ENCODE measurements at places on chromosomes 16 and 17.

DNA sequence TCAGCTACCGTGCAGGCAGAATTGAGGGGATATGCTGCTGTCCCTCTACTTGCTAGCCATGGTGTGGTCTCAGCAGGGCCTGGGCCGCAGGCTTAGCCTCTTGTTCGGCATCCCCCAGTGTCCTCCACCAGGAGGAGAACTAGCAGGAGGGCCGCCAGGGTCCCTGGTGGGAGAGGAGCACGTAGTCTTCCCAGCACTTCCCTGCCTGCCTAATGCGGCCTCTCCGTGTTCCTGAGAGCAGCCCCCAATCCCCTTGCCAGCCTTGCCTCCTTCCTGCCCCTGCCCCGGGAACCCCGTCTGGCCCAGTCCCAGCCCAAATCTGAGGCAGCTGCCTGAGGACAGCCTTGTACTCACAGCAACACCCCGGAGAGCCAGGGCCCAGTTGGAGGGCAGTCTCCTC lies 38.1 kb downstream of the PLD6 start:
- no peak for DNase-seq

GRCh38 chr16:14486520-14487303 lies 143.3 kb downstream of the PARN start:
- peak; percentile 88 for DNase-seq

DNA sequence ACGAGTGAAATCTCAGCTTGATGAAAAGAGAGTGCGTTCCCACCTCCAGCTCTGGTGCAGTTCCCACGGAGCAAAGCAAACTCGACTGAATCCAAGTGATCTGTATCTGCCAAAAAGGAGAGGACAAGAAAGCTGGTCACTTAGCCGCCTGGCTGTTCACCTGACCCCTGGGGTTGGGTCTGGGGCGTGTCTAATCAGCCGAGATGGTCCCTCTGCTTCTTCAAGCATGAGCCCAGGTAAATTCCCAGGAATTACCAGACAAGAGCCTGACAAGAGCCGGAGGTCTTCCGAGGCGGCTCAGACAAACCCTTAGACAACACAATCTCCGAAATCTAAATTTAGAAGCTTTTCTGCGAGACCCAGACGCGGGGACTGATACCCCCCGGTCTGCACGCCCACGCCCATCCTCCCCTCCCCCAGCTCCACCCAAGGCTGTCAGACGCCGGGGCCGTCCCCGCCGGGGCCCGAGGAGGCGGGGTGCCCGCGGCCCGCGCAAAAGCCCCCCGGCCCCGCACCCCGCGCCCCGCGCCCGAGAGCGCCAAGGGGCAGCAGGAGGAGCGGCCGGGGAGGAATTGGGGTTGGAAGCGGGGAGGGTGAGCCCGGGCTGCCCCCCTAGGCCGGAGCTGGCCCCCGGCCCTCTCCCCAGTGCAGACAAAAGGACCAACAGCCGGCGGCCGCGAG lies 674 bp downstream of the ZNF821 start:
- no peak for DNase-seq

DNA sequence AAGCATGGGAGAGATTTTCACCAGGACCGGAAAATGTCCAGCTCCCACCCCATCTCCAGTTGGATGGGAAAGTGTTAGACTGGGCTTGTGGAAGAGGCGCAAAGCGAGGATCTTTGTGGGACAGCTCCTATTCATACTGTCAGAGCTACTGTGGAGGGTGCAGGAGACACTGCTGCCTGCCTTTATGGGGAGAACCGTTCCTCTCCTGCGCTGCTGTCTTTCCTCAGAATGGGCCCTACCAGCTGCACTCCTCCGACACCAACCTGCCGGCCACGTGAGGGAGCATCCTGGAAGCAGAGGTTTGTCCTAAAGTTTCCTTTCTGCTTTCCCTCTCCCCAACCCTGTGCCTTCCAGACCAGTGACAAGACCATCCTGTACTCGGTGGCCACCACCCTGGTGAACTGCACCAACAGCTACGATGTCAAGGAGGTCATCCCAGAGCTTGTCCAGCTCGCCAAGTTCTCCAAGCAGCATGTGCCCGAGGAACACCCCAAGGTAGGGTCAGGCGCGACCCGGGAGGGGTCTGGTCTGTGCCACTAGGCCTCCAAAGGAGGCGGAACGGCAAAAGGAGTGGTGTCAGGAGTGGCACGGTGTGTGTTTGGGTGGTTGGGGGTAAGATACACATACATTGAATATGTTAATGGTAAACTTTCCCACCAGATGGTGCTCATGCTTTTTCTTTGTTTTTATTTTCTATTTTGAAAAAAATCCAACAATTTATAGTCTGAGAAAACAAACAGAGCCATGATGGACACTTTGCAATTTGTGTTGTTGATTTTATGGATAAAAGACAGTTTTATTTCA lies 23.0 kb downstream of the SLC35G3 start:
- no peak for DNase-seq

GRCh38 chr17:68518063-68518815 lies 6.0 kb downstream of the PRKAR1A start:
- DNase-seq: no peak

- no peak for DNase-seq
These were observed 140.9 kb downstream of the SHISA9 start for GRCh38 chr16:13042291-13042685.

GRCh38 chr17:71360301-71360700 lies 760.5 kb upstream of the SOX9 start:
- DNase-seq: no peak

- no peak for DNase-seq
These were observed 1.6 kb downstream of the ITGAE start for GRCh38 chr17:3799181-3799945.

DNA sequence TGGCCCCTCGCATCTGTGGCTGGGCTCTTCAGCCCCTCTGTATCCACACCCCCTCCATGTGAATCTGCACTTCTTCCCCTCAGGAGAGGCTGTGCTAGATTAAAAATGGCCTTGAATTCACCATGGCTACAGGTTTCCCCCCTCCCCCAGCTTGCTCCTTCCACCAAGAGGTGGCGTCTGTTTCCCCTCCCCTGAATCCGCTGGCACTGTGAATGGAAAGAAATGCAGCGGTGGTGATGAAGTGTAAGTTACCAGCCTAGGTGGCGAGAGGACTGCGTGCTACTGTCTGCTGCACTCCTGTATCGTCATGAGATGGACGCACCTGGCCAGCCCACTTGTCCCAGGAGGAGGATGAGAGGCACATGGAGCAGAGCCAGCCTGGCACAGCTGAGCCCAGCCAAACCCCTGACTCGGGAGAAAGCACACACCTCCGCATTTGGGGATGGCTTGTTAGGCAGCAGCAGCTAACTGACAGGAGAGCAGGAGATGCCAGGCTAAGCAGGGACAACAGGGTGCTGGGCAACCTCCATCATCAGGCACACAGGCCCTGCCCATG lies 26.2 kb downstream of the TNFRSF13B start:
- DNase-seq: no peak

DNA sequence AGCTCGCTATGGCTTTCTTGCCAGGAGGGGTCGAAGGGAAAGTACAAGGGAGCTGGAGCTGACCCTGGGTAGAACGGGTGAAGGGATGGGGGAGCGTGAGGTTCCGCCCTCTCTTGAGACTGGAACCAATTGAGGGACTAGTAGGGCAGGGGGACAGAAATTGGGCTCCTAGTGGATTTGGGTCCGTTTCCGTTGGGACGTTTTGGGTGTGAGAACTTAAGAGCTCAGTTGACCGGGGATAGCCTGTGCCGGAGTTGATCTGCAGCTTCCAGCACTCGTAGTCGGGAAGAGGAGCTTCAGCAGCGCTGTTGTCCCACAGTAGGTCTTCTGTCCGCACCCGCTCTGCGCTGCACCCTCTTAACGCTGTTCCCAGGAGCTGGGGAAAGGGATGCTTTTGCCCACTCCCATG lies 481 bp downstream of the CNTROB start:
- no peak for DNase-seq

DNA sequence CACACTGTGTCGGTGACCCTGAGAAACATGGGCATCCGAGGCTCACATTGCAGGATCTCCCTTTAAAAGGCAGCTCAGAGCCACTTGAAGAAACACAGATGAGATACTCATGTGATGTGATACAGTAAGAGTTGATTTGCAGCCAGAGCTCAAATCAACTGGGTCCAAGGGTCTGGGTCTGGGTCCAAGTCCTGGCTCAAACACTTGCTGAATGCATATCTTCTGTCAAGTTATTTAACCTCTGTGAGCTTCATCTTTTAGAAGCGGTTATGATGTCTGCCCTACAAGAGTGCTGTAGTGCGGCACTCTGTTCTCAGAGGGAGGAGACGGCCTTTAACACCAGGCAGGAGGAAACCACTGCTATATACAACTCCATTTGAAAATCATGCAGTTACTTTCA lies 6.4 kb downstream of the KRT38 start:
- no peak for DNase-seq

GRCh38 chr17:64661726-64661975 lies 456 bp downstream of the SMURF2 start:
- no peak for DNase-seq

DNA sequence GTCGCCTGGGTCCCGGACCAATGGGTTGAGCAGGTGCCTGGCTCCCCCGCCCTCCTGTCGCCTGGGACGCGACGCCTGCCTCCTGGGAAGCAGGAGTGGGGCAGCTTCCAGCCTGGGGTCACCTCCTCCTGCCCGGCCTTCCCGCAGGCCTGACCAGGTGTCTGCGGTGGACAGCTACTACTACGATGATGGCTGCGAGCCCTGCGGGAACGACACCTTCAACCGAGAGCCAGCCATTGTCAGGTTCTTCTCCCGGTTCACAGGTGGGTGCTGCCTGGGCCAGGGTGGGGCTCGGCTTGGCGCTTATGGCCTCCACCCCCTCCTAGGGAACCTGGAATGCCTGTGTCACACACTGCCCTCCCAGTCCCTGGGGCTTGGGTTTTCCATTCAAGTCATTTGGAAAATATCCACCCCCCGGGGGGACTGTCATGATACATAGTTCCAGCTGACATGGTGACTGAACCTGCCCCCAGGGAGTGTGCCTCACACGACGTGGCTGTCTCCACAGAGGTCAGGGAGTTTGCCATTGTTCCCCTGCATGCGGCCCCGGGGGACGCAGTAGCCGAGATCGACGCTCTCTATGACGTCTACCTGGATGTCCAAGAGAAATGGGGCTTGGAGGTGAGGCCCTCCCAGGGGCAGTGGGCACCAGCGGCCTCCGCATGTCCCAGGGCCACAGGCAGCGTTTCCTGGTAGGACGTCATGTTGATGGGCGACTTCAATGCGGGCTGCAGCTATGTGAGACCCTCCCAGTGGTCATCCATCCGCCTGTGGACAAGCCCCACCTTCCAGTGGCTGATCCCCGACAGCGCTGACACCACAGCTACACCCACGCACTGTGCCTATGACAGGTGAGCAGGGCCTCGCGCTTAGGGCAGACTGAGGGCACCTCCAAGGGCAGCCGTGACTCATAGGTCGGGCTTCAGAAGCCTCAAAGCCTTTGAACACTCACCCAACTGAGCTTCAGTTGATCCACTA lies 2.3 kb downstream of the DNASE1 start:
- no peak for DNase-seq

DNA sequence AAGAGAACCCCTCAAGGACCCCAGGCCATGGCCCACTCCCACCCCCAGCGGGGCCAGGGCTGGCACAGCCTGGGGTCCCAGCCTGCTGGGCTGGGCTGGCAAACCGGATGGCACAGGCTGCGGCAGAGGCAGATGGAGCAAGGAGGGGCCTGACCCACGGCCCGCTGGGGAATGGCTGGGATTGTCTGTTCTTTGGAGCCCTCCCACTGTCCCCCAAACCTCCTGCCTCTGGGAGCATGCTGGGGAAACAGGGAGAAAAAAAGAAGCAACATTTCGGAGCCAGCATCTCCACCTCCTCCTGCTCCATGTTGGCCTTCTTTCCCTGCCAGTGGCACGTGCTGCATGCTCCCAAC lies 37.1 kb upstream of the LHX1 start:
- DNase-seq: no peak

DNA sequence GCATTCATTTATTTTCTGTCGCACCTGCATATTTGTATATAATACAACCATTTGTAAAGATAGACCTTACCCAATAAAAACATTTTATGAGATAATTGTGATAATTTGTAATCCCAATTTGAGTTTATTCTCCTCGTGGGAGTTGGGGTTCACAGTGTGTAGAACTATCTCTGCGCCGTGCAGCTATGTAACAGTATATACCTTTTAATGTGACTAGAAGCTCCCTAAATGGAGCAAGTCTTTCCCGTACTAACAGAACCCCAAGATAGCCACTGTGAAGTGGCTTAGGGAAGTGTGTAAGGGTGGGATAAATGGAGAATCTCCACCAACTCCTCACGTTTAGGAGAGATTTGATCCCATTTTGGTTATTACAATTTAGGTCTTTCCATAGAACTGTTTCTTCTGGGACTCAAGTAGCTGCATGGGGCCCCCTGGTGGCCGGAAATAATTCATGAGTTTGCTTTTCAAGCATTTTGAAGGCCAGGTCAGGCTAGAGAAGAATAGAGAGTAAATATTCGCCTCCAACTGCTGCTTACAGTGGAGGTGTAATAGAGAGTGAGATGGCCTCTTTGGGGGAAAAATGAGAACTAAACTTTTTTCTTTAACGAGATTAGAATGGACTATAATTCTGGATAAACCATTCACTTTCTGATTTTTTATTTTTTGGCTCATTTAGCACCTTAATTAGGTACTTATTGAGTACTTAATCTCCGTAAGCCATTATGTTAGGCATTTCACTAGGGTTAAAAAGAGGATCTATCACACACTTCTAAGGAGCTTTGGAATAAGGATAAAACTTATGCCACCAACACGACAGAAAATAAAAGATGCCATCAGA lies 4.5 kb downstream of the TMEM100 start:
- DNase-seq: peak; percentile 41

DNA sequence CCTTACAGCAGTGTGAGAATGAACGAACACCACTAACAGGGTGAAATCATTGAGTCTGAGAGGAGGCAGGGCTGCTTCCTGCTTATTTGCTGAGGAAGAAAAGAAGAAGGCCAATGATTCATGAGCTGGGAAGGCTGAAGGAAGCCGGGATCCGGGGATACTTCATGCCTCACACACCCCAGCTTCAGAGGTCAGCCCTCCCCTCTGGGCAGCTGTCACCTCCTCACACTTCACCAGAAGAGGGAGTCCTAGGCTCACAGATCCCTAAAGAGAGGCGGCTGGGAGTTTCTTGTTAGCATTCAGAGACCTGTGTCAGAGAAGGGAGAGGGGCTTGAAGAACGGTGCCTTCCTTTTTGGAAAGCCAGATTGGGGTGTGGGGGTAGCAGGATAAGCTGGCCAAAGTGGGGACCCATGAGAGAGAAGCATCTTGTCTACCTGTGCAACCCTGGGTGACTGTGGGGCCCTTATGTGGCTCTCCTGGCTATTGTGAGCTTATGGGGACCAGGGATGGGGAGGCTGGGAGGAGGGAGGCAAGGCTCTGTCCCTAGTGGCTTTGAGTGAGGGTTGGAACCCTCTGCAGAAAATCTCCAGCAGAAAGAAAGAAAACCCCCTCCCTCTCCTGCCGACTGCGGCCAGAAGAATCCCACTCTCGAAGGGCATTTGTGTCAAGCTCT lies 94.6 kb downstream of the RGS9 start:
- DNase-seq: peak; percentile 88

DNA sequence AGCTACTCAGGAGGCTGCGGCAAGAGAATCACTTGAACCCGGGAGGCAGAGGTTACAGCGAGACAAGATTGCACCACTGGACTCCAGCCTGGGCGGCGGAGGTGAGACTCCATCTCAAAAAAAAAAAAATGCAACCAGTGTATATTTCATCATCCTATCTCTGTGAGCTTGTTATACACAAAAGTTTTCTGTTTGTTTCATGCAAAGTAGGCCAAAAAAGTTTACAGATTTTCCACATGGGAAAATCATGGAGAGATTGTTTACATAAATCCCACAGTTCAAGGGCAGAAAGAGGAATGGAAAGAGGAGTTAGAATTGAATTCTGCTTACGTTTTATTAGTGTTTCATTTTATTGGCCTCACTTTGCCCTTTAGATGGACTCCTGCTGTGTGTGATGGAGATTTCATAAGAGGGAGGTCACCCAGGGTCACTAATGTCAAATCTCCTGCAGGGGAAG lies 24.7 kb downstream of the NARF start:
- no peak for DNase-seq

Data from kidney glomerular epithelial cell (primary cell).